ENCODE measurements at places on chromosomes 13 and 19. TPM values are rescaled to one million over a fixed set of nuclear protein-coding genes. Genes with fewer than 3 reads are reported as not detected.

The FXYD1 gene
- total RNA-seq: 4.2 TPM

The ZNF772 gene
- total RNA-seq: 17.5 TPM

The F10 gene
- total RNA-seq: 11.8 TPM

The GRAMD1A gene
- 46.6 TPM for total RNA-seq

The CHMP2A gene
- 99.2 TPM for total RNA-seq

The IGSF23 gene
- total RNA-seq: not detected

The KMT5C gene
- 7.8 TPM for total RNA-seq

The CGB3 gene
- not detected for total RNA-seq

The NPHS1 gene
- not detected for total RNA-seq

The CEACAM4 gene
- not detected for total RNA-seq

The KLK4 gene
- not detected for total RNA-seq

The ALG11 gene
- total RNA-seq: 21.4 TPM

All from smooth muscle cell of the pulmonary artery (primary cell).